ENCODE measurements at places on chromosomes 13 and 19.

- DNase-seq, result peak; percentile 13
Measured at GRCh38 chr13:98664047-98664446, 87.1 kb upstream of the STK24 start.

GRCh38 chr13:114122591-114123211 is 9.7 kb downstream of the RASA3 start:
- DNase-seq, result no peak

DNA sequence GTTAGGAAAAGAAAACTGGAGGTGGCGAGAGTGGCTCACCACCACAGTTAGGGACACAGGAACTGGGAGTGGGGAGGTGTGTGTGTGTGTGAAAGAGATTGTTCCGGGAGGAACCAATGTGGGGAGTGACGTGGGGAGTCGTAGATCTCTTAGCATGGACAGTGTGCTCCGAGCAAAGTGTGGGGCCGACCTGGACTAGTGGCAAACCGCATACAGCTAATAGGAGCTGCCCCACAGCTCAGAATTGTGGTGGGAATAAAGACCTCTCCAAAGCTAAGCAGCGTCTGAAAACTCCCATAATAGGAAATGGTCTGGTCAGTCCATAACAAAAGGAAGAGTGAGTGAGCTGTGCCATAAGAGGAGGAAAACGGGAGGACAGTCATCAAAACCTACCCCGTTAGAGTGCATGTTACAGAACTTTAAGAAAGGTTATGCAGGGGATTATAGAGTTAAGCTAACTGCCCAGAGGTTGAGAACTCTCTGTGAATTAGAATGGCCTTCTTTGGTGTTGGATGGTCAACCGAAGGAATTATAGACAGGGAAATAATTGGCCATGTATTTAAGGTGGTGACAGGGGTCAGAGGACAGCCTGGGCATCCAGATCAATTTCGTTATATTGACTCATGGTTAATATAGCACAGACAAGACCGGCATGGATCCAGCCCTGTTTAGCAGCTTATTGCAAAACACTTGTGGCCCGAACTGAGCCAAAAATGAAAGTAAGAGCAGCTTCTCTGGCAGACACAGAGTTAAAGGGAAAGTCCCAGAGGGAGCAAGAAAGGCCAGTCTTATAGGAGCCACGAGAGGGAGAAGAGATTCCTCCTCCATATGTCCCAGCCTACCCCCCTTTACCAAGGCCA is 8.9 kb upstream of the SLC15A1 start:
- peak; percentile 61 for DNase-seq

- DNase-seq, result no peak
Measured at GRCh38 chr13:35524171-35524570, 47.7 kb upstream of the MAB21L1 start.

DNA sequence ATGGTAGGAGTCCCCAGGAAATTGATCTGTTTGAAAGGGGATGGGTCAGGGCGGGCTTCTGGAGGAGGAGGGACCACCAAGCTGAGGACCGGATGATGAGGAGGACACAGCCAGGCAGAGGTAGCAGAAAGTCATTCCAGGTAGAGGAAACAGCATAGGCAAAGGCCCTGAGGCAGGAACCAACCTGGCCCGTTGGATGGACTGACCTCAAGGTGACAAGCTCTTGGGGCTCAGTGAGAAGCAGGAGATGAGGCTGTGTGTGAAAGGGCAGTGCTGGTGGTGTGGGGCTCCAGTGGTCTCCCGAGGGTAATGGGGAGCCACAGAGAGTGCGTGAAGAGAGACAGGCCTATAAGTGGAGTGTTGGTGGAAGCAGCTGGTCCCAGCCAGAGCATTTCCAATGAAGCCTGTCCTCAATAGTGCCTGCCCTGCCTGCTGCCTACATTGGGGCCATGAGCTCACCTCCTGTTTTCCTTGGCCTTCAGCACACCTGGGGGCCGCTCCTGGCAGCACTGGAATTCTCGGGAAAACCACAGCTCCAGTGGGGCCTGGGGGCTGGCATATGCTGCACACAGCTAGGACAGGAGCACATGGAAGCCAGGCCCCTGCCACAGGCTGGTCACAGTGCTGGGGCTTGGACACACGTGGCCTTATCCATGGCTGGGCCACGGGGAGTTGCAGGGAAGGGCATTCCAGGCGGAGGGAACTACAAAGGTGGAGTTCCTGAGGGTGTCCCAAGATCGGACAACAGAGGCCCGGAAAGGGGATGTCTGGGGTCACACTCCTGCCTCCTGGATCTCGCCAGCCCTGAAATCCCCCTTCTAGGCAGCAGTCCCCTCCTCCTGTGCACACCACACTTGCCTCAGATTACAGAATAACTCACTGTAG is 2.3 kb upstream of the COMP start:
- DNase-seq, result no peak

GRCh38 chr19:3024870-3025548 is 4.1 kb downstream of the TLE2 start:
- no peak for DNase-seq

DNA sequence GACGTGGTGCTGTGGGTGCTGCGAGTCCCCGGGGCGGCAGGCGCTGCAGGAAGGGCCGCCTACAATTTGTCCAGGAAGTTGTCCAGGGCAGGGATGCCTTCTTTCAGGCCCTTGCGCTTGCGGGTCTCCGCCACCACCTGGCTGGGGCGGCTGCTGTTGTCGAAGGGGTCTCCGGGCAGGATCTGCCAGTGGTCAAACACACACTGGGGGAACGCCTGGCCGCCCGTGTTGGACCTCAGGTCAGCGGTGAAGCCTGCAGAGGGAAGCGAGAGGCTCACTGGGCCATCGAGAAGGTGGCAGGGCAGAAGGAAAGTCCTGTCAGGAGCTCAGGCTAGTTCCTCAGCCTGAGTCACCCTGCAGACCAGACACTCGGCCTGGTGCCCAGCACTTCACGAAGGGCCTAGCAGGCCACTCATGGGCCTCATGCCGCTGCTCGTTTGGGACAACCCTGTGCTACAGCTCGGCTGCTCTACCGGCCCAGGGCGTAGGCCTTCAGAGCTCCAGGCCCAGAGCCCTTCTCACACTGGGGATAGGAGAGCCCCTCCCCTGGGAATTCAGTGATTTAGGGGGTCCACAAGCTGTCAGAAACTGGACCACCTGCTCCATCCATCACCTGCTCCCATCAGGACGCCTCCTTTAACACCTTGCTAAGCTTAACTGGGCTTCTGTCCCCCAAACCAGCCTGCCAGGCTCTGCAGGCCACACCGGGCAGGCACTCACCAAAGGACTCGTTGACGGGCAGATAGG is 5.8 kb upstream of the DAPK3 start:
- peak; percentile 78 for DNase-seq

GRCh38 chr13:74200081-74200480 is 65.9 kb upstream of the KLF12 start:
- peak; percentile 14 for DNase-seq

DNA sequence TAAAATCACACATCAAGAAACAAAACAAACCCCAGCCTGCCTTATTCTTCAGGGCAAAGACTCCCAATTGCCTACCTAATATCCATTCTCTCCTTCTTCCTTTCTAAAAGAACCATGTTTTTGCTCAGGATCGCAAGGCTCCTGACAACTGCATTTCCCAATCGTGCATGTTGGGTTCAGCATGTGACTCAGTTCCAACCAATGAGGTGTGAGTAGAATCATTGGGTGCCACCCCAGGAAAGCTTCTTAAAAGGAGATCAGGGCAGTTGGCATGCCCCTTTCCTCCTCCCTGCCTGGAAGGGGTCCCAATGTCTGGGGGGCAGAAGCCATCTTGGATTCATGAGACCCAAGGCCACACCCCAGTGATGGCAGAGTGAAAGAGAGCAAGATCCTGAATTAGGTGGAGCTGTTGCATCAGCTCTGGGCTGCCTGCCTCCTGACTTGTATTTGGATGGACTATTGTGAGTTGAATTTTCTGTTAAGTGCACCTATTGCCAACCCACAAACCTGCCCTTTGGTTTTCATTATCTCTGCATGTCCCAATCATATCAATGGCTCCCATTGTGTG is 26.0 kb upstream of the UBAC2 start:
- DNase-seq, result no peak

GRCh38 chr19:40400559-40400958 is 10.6 kb upstream of the HIPK4 start:
- DNase-seq, result no peak

DNA sequence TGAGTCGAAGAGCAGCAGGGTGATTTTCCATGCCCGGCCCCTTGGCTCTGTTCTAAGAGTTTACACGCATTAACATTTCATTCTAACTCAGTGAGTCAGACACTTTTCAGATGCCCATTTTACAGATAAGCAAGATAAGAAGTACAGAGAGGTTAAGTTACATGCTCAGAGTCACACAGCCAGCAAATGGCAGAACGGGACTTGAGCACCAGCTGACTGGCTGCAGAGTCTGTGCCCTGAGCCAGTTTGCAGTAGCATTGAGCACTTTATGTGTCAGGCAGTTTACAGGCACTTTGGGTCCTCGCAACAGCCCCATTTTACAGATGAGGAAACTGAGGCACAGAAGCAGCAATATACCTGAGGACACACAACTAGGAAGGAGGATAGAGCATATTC is 19.0 kb downstream of the CCDC8 start:
- DNase-seq, result no peak

GRCh38 chr13:107713314-107713713 is 502.0 kb downstream of the LIG4 start:
- no peak for DNase-seq

DNA sequence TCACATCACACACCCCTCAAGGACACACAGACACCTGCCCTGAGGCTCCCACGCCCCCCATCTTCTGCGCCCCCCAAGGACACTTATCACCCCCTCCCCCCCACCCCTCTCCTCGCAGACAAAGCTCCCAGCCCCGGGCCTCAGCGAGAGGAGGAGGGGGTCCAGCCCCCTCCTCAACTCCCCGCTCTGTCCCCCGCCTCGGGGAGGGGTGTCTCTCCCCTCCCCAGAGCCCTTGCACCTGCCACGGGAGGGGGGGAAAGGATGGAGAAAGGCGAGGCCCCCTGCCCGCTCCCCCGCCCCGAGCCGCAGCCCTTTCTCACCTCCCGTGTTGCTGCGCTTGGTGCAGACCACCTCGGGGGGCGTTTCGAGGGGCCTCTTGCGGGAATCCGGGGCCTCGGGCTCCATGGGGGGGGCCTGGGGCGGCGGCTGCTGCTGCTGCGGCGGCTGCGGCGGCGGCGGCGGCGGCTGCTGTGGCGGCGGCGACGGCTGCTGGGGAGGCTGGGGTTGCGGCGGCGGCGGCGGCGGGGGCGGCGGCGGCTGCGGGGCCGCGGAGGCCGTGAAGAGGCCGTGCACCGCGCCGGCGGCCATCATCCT is 621 bp downstream of the NOVA2 start:
- DNase-seq, result no peak

DNA sequence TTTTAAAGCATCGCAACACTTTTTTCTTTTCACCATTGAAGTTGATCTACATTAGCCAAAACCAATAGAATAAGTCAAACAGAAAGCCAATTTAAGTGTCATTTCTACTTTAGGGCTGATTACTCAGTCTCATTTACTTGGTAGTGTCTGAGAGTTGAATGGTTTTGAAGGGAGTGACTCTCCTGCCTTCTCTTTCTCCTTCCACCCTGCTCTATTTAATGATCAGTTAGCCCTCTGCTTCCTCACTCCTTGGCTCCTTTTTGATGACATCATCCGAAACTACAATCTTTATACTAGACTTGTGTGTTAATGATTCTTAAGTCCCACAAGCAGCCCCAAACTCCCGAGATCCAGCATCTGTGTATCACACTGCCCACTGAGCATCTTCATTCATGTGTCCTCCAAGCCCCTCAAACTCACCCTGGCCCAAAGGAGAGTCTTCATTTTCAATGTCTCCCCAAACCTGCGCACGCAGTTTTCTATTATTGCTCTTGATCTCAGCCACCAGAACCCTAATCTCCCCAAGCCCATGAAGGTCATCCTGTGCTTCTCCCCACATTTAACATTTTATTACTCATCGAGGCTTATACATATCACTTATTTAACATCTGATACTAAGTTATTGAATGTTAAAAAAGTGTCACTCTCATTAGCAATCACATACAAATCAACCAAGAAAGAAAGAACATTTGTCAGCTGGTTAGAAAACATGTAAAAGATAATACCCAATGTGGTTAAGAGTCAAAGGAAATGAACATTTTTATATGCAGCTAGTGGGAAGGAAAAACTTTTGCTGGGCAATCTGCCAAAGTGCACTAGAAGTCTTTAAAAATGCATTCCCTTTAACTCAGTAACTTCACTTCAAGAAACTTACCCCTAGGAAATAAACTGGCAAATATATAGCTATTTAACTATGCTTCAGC is 32.2 kb upstream of the ARGLU1 start:
- DNase-seq, result peak; percentile 24

- peak; percentile 98 for DNase-seq
Measured at GRCh38 chr19:41859618-41860418, at the start of gene RPS19. Gene RPS19 (plus strand): TSS chr19:41860255. CDS start chr19:41860775, 520 bp downstream.

GRCh38 chr13:83906240-83906820 is 24.1 kb upstream of the SLITRK1 start:
- DNase-seq, result no peak

DNA sequence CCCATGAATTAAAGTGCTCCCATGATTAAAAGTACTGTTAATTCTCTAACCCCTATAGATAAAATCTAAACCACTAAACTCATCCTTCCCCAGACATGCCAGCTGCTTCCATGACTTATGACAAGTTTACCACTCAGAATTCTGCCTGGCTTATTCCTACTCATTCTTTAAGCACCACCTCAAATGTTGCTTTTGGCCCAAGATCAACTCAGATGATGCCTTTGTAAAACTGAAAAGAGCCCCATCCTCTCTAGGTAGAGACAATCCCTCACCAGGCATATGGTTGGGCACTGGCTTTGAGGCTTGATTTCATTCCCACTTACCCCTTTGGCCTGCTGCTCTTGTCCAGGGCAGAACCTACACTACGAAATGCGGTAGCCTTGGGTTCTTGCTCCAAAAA is 250.0 kb downstream of the DNAJC15 start:
- DNase-seq, result no peak

GRCh38 chr13:63304497-63304896 is 1888.8 kb upstream of the PCDH20 start:
- no peak for DNase-seq

DNA sequence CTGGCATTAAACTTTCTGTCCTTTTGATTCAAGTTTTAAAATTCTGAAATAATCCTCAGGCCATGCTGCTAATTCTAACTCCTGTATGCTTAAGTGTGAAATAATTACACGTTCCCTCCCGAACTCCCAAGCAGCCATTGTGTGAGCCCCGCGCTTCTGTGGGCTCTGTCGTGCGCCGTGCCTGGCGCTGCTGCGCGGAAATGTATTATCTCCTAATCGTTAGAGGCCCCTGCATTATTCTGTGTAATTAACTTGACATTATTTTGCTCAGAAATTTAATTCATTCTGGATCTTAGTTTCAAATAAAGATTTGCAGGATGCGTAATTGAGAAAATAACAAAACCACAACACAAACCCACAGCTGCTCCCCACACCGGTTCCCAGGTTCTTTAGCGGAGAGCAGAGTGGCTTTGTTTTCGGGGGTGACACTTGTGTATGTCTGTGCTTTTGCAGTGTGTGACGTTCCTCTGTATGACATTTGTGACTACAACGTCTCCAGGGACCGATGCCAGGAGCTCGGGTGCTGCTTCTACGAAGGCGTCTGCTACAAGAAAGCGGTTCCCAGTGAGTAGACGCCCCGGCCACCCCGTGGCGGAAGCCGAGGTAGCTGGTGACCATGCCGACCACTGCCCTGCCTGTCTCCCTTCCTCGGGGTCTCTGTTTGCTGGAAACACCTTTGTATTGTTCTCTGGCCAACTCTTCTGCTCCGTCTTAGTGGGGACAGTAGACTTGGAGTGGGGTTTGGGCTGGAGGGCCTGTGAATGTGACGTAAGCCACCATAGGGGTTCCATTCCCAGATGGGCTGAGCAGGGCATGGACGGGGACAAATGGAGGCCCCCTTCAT is 7.5 kb downstream of the TEX29 start:
- DNase-seq, result no peak

All from HCEC 1CT (cell line).